PC-3 (cell line): ENCODE measurements at places on chromosomes 3 and 15. TPM values are rescaled to one million over a fixed set of nuclear protein-coding genes. Genes with fewer than 3 reads are reported as not detected.

DNA sequence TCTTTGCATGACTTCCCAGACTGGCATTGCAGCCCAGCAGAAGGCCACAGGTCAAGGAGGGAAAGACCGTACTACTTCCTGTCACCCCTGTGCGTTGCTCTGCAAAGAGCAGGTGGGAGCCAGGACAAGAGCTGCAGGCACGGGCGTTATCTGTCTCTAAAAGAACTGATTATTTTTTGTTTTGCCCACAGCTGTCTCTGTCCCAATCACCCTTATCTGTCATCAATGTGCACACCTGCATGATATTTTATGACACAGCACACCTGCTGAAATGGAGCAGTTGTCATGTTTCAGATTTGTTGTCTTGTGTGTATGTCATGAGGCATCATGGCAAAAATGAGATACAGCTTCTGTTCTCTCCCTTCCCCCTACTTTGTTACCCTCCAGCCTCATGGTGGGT is 58.8 kb downstream of the SLCO3A1 start:
- no peak for DNase-seq

ARID3B gene
- total RNA-seq = 17.4 and 19.0 TPM in 2 replicates

DNA sequence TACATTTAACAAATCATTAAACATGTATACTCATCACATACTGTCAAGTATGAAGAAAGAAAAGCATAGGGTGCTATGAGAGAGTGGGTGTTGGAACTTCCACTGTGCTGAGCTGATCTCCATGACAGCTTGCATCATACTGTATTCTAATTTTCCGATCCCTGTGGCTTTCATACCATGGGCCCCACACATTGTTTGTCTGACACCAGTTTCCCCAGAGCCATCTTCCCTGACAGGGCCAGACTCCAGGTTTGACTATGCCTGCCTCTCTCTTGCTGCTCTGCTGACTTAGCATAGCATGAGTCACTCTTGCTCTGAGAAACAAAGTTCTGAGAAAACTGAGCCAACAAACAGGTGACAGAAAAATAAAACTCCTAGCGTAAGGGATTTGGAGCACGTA is 37.0 kb upstream of the CASR start:
- no peak for DNase-seq

SRGAP3 gene
- 7.5 and 9.6 TPM in 2 replicates for total RNA-seq

GRCh38 chr3:185175370-185175987 is 22.6 kb upstream of the C3orf70 start:
- no peak for DNase-seq

CISH gene
- total RNA-seq = 1.6 and 2.3 TPM in 2 replicates

TM4SF18 gene
- total RNA-seq = 0.06 and 0.40 TPM in 2 replicates

GRCh38 chr3:45986303-45986982 is 9.2 kb downstream of the FYCO1 start:
- peak; percentile 93 for DNase-seq

- DNase-seq = no peak
These were observed 105.1 kb upstream of the ETV5 start for GRCh38 chr3:186213946-186214345.

HRG gene
- not detected in 2 replicates for total RNA-seq

SLC15A2 gene
- total RNA-seq = 0.12 and 0.91 TPM in 2 replicates

PLD1 gene
- 7.3 and 8.3 TPM in 2 replicates for total RNA-seq

GRCh38 chr15:89628806-89629715 is 26.2 kb downstream of the KIF7 start:
- DNase-seq = no peak

- no peak for DNase-seq
These were observed 307.7 kb downstream of the ARPP21 start for GRCh38 chr3:35946854-35947515.

- DNase-seq = peak; percentile 90
These were observed at the start of gene SMAD3 for GRCh38 chr15:67065531-67066005. Gene SMAD3 (plus strand): TSS chr15:67065602. CDS start chr15:67066155, 553 bp downstream.

ZNF662 gene
- total RNA-seq = 0.04 TPM in 1 of 2 replicates, not detected in the other

NRROS gene
- total RNA-seq = 0.07 and 0.29 TPM in 2 replicates

- DNase-seq = no peak
These were observed 64.6 kb downstream of the LYZL4 start for GRCh38 chr3:42345811-42346210.

SI gene
- total RNA-seq = not detected in 2 replicates

SHQ1 gene
- total RNA-seq = 16.6 and 19.6 TPM in 2 replicates

NMB gene
- total RNA-seq = 20.4 and 25.9 TPM in 2 replicates

OIP5 gene
- total RNA-seq = 26.6 and 40.3 TPM in 2 replicates

FBXO40 gene
- not detected in 2 replicates for total RNA-seq

DNA sequence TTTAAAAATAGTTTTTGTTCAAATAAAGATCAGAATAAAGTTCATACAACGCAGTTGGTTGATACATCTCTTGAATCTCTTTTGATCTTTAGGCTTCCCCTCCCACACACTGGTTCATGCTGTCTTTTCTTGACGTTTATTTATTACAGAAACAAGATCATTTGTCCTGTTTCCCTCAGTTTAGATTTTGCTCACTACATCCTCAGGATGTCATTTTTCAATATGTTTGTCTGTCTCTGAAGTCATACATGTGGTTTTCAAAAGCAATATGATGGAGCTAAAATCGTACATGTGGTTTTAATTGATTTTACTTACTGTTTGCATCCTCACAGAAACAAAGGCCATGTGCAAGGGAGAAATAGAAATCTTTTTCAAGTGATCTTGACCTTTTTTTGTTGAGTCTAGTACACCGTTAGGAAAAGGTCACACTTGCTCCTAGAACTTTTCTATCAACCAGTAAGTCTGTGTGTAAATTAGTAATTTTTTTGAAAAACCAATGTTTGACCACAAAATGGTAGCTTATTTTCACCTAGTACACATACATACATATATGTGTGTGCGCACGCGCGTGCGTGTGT is 63.7 kb upstream of the SENP5 start:
- no peak for DNase-seq

GRCh38 chr3:14295801-14296200 is 106.6 kb upstream of the SLC6A6 start:
- peak; percentile 49 for DNase-seq

- no peak for DNase-seq
These were observed 30.4 kb downstream of the IQSEC1 start for GRCh38 chr3:13042715-13043271.

GRCh38 chr15:100627789-100628395 is 25.5 kb downstream of the ASB7 start:
- DNase-seq = peak; percentile 93

DNA sequence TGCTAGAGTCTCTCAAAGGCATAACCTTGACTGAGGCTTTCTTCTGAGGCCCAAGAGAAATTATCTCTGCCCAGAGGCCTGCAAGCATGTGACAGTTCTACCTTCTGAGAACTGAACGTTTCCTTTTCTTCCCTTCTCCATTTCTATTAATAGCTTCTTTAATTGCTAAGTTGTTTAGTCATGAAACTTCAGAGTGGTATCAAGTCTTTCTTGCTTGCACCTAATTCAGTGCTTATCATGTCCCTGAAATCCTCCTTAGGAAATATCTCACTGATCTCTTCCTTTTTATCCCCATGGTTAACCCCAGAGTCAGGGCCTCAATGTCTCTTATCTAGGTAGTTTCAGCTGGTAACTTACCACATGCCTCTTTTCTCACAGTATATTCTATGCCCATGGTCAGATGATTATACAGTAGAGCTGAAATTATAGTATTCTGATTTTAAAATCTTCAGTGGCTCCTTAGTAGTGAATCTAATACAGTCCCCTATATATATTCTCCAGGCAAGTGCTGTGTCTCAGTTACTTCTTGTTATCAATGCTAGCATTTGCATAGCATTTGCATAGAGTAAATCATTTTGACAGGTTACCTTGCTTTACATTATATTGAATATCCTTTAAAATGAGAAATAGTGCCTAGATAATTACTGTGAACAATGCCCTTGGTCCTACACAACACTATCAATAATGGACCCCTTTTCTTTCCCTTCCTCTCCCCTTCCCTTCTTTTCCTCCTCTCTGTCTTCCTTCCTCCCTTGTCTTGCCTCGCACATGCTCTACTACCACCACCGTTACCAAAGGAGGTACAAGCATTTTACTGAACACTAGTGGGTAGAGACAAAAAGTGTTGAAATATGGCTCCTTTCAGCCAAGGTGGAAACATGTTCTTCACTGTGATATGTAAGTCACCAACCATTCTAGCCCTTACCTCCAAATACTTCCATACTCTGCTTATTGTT is 33.0 kb downstream of the KBTBD8 start:
- no peak for DNase-seq

EXD1 gene
- not detected in 2 replicates for total RNA-seq

VGLL3 gene
- total RNA-seq = 1.3 and 1.8 TPM in 2 replicates

LMCD1 gene
- 8.2 and 9.1 TPM in 2 replicates for total RNA-seq

VILL gene
- total RNA-seq = 0.44 and 1.8 TPM in 2 replicates

GRCh38 chr15:76337059-76337695 is 604 bp downstream of the ISL2 start:
- DNase-seq = peak; percentile 53

THBS1 gene
- 305 and 374 TPM in 2 replicates for total RNA-seq

DNA sequence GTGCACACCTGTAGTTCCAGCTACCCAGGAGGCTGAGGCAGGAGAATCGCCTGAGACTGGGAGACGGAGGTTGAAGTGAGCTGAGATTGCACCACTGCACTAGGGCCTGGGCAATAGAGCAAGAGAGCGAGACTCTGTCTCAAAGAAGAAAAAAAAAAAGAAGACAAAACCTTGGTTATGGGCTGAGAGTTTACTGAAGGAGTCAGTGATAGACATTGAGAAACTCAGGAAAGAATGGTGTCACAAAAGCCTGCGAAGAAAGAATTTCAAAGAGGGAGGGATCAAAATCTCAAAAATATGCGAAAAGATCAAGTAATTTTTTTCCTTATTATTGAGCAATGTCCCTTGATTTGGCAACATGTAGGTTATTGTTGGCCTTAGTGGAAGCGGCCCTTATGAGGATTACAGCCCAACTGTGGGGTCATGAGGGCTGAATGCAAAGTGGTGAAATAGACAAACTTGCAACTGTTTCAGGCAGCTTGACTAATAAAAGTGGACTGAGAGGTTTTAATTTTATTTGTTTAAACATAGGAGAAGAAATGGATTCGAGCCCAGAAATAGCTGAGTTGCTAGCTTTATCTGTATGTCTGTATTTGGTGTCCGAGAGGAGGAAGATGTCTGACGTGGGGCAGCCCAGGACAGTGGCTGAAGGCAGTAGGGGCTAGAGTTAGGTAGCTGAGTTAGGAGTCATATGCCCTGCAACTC is 18.8 kb upstream of the CELF6 start:
- peak; percentile 2 for DNase-seq

ISL2 gene
- 3.6 and 6.3 TPM in 2 replicates for total RNA-seq

RASL12 gene
- total RNA-seq = not detected in 2 replicates

DET1 gene
- 1.5 and 1.6 TPM in 2 replicates for total RNA-seq

PPP2R3A gene
- 9.4 and 12.3 TPM in 2 replicates for total RNA-seq

- DNase-seq = no peak
These were observed 9.2 kb upstream of the HLTF start for GRCh38 chr3:149095487-149095886.

DNA sequence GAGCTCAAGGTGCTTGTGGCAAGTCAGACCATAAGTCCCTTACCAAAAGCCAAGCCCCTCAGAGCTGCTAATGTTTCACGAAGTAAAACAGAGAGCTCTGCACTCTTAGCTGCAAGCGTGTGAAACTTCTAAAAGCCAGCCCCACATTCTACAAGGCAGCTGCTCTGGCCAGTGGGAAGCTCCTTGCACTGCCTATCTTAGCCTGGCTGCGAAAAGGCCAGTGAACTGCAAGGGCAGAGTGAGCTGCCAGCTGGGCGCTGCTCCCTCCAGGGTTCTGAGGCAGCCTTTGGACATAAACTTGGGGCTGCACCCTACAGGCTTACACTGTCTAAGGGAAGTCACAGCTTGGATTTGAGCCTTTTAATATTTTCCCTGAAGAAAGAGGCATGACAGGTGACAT is 2.2 kb upstream of the MUSTN1 start:
- no peak for DNase-seq

KNL1 gene
- total RNA-seq = 33.5 and 33.8 TPM in 2 replicates

- DNase-seq = peak; percentile 78
These were observed 225.5 kb upstream of the IL12A start for GRCh38 chr3:159763011-159763601.
